Right ventricle myocardium superior (tissue), 1 donor: ENCODE measurements at places on chromosomes 12 and 14.
A peak's percentile ranks its signal among the peaks of the same experiment; 100 is the strongest.

GRCh38 chr14:104148433-104149277 lies 10.3 kb downstream of the KIF26A start:
- DNase-seq = peak; percentile 22

DNA sequence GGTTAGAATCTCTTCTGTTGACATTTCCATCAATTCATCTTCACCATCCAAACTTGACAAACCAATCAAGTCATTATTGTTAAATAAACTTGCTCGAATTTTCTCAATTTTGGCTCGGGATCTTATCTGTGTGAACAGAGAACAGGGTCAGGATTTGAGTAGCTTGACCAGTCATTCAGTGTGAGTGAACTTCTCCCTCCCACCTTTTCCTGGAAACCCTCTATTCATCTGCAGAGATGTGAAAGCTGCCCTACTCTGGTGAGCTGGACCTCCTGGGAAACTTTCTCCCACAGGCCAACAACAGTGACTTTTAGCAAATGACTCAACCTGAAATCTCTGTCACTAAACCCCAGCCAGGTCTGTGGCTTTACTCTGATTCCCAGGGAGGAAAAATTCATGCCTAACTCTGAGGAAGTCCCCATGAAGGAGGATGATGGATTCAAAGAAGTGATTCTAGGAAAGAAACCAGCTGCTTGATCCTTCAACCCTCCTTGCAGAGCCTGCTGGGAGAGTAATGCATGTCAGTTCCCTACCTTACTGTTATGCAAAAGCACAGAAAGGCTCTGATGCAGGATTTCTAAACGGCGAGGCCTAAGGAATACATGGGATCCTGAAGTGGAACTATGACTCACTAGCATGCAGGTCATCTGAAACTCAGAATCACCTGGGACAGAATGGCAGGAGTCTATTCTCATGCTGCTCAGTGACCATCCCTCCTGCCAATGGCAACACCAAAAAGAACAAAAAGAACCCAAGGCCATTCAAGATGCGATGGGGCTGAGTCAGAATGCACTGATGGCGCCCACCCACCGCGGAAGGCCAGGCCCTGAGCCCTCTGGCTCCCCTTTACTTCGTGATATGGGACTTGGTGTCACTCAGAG lies 58.0 kb downstream of the TRAFD1 start:
- DNase-seq = no peak

DNA sequence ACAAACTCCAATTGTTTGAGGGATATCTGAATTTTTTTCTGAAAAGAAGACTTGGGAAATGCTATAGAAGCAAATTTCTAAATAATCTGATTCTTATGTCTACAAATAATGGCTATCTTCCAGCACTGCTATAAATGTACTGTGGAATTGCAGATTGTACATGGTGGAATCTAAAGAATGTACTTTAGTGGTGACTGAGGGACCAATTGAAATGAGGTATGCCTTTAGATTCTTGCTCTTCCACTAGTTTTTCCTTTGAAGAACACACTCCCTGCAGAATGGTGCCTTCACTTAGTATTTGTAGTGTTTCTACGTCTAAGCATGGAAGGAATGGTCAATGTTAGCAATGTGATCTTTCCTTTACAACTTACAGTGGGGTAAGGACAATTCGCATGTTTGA lies 11.7 kb upstream of the PRB4 start:
- DNase-seq = no peak

GRCh38 chr14:24978862-24979724 lies 70.9 kb downstream of the STXBP6 start:
- DNase-seq = no peak

DNA sequence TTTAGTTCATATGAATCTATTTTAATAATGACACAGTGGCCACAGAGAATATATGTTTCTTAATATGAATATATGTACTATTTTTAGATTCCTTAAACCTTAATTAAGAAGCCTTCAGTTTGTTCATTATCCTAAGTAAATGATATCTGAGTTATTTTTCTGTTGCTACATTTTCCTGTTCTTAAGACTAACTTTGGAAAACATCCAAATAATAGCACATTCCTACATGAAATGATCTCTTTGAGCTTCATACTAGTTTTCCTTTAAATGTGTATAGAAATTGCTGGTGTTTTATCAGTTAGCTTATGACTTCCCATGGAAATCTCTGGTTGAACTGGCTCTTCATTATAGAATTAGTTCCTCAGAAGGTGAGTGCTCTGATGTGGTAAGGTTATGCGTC lies 72.1 kb downstream of the POLR3B start:
- DNase-seq = no peak

DNA sequence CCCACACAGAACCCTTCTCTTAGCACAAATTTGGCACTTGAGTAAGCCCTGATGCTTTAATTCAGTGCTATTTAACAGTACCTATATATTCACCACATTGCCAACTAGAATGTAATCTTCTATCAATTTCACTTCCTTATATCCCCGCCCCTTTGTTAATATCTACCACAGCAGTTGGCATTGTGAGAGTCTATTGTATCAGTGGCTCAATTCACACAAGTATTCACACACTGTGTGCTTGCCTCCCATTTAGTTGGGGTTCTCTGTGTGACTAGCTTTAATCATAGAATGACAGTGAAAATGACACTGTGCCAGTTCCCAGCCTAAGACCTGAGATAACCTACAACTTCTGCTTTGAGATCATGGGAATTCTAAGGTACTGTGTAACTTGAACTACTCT lies 103.1 kb downstream of the SEC23A start:
- DNase-seq = no peak

DNA sequence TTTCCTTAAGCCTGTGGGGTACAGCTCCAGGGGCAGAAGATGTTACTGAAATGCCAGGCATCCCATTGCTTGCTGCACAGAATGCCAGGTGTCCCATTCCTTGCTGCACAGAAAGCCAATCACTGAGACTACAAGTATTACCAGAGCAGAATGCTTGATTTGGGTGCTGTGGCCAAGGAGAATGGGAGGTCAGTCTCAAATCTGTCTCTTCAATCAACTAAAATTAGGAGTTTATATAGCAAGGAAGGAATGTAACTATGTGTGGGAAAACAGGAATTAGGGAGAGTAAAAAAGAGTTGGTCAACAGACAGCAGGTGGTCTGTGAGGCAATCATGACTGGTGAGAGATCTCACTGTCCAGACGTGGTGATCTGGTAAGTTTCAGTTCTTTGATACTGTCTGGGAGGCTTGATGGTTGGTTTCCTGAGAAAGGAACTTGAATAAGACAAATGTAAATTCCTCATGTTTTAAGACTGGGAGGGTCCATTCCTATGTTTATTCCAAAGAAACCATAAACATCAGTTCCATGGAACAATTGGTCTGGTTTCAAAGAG lies 31.2 kb upstream of the VASH1 start:
- DNase-seq = no peak

DNA sequence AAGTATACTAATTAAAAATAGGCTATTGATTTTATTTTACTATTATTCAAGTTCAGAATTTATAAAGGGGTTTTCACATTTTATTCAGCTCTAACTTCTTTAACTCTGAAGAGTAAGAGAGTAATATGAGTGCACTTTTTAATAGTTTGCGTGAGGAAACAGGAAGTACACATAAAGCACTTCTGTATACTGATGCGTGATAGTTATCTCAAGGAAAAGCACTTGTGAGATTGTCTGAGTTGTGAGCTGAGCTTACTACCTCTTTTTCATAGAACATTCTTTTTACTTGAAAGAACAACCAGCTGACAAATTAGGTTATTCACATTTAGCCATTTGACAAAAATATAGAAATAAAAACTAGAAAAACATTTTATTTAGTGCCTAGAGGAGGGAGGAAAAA lies 1.9 kb downstream of the RAD51AP1 start:
- DNase-seq = no peak

DNA sequence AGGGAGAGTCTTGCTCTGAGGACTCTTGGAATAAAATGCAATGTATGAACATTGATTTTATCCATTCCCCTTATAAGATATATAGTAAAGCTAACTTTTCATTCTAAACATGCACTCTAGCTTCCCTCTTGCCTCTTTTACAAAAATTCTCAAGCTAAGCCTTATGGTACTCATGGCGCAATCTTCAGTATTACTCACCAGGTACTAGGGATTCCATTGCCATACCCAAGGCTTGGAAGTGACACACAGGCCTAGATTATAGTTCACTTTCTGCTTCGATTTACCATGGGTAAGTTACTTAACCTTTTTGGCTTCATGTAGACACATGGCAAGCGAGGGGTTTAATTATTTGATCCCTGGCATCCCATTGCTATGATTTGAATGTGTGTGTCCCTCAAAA lies 331.5 kb downstream of the LRIG3 start:
- no peak for DNase-seq

DNA sequence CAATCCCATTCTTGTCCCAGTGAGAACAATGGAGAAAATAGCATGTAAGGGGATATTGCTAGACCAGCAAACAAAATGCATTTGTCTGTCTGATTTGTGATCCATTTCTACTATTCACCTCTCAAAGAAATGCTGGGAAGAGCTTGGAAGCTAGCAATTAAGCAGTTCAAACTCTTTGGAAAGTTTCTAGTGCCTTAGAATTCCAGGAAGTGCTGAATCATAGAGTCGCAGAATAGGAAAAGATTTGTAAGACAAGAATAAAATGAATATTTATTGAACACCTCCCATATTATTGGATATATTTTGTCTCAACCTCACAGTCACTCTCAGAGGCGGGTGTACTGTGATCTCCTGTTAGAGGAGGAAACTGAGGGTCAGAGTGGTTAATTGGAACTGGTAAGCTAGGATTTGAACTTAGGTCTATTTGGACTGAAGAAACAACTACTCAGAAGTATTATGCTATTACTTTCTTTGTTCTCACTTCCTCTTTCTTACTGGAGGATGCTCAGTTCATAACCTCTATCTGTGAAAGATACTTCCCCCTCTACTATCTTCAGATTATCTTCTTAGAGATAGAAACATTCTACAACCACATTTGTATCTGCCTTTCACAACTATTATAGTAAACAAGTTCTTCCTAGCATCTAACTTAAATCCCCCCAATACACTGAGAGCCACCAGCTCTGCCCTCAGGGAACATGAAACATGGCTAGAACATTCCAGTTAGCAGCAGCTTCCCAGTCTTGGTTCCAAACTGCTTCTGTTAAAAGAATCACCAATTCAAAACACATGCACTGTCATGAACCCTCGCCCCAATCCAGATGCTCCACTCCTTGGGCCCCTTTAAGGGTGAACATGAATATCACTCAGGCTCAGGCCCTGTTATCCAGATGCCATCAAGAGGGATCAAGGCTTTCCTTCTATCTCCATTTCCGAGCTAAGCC lies 64.2 kb downstream of the DRAM1 start:
- no peak for DNase-seq

DNA sequence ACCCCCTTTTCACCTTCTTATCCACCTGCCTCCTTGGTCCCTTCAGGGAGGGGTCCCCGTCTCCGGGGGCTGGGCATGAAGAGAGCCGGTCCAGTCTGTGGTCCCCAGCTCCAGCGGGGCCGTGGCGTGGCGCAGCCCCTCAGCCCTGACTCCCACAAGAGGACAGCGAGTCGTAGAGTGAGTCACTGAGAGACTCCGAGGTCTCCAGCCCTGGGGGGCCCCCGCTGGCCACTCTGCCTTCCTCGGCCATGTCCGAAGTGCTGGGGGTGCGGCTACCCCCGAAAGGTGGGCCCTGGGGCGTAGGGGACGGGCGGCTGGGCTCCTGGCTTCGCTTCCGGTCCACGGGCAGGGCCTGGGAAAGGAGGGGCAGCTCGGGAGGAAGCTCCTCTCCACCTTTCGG lies 36.5 kb downstream of the NCKAP5L start:
- no peak for DNase-seq
